Aorta (tissue), 5 donors: ENCODE measurements at places on chromosomes 7 and 10. TPM values are rescaled to one million over a fixed set of nuclear protein-coding genes. Genes with fewer than 3 reads are reported as not detected.

AP1S1 gene
- 21.3 TPM for total RNA-seq

FANK1 gene
- total RNA-seq: 1.3 TPM

HYAL4 gene
- not detected for total RNA-seq

C10orf105 gene
- 0.42 TPM for total RNA-seq

SFXN3 gene
- 113 TPM for total RNA-seq

GRCh38 chr7:50472427-50472826, 22.3 kb upstream of the FIGNL1 start:
- H3K4me1 ChIP-seq: no peaks in the 10 kb centered on the region
- no peak overlapping the region for H3K27ac ChIP-seq
- H3K27me3 ChIP-seq: no peaks in the 10 kb centered on the region
- no peak overlapping the region for H3K4me3 ChIP-seq

GRCh38 chr7:47596502-47597202, 14.7 kb upstream of the TNS3 start:
- H3K27ac ChIP-seq: no peak overlapping the region
- no peaks in the 10 kb centered on the region for H3K4me1 ChIP-seq
- peak; percentile 70 for DNase-seq
- no peaks in the 10 kb centered on the region for H3K27me3 ChIP-seq
- no peaks in the 10 kb centered on the region for H3K36me3 ChIP-seq
- no peak overlapping the region for H3K4me3 ChIP-seq

GRCh38 chr10:72009425-72010081, 45.4 kb downstream of the CHST3 start:
- no peak overlapping the region for H3K4me3 ChIP-seq
- peak overlapping the region; percentile 43 for H3K27ac ChIP-seq
- no peaks in the 10 kb centered on the region for H3K27me3 ChIP-seq
- DNase-seq: peak; percentile 96

DNA sequence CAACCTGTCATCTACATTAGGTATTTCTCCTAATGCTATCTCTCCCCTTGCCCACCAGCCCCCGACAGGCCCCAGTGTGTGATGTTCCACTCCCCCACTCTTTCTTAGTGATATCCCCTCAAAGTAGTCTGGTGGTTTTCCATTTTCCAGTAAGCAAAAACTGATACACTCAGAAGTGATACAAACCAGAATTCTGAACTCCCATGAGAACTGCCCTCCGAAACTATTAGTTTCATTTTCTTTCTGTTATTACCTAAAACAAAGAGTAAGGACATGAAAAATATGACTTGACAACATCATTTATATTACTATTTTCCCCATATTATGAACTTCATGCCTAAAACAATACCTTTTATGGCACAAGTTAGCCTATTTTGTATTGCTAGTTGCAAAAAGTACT, 175.0 kb downstream of the OTUD1 start:
- H3K4me3 ChIP-seq: no peak overlapping the region
- H3K27ac ChIP-seq: no peak overlapping the region
- no peak for DNase-seq
- no peaks in the 10 kb centered on the region for H3K27me3 ChIP-seq

GRCh38 chr10:133457100-133457841, 3.5 kb downstream of the SCART1 start:
- H3K4me1 ChIP-seq: no peaks in the 10 kb centered on the region
- H3K27me3 ChIP-seq: no peaks in the 10 kb centered on the region
- no peak overlapping the region for H3K4me3 ChIP-seq
- no peaks in the 10 kb centered on the region for H3K36me3 ChIP-seq

DNA sequence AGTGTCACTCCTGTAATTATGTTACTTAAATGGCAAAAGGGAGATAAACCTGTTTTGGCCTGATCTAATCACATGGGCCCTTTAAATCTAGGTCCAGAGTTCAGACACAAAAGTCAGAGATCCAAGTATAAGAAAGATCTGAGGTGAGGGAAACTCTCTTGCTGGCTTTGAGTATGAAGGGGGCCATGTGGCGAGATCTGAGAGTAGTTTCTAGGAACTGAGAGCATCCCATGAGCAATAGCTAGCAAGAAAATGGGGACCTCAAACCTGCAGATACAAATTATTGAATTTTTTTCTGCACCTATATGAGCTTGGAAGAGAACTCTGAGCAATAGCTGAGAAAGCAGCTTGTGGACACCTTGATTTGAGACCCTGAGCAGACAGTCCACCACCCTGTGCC, 27.6 kb downstream of the ANKRD7 start:
- H3K36me3 ChIP-seq: no peaks in the 10 kb centered on the region
- DNase-seq: no peak
- H3K27ac ChIP-seq: no peak overlapping the region
- no peaks in the 10 kb centered on the region for H3K27me3 ChIP-seq

GRCh38 chr10:20898866-20899535, 1.9 kb upstream of the NEBL start:
- DNase-seq: no peak
- H3K4me1 ChIP-seq: no peaks in the 10 kb centered on the region
- H3K27me3 ChIP-seq: no peaks in the 10 kb centered on the region

GRCh38 chr7:136601772-136602171, 266.7 kb upstream of the CHRM2 start:
- H3K27me3 ChIP-seq: no peaks in the 10 kb centered on the region
- no peak overlapping the region for H3K4me3 ChIP-seq
- H3K36me3 ChIP-seq: no peaks in the 10 kb centered on the region
- no peak overlapping the region for H3K27ac ChIP-seq

DNA sequence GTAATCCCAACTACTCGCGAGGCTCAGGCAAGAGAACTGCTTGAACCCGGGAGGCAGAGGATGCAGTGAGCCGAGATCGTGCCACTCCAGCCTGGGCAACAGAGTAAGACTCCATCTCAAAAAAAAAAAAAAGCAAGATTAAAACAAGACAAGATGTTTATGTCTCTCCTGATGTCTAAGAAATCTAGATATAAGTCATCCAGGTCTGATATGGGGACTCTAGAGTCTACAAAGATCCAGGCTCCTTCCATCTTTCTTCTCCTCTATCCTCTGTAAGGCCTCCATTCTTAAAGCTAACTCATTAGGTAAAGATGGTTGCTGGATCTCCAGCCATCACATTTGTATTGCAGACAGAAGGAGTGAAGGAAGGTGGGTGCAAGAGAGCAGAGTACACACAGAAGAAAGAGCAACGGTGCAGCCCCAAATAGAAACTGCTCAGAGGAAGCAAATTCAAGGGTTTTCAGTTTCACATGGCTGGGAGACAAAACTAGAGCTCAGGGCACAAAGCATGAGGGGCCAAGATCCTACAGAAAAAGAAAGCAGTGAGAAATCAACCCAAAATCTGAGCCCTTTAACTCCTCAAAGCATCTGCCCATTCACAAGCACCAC, 57.6 kb downstream of the USP6NL start:
- no peaks in the 10 kb centered on the region for H3K4me1 ChIP-seq
- H3K27ac ChIP-seq: no peak overlapping the region
- no peak for DNase-seq
- H3K4me3 ChIP-seq: no peak overlapping the region
- no peaks in the 10 kb centered on the region for H3K27me3 ChIP-seq

- no peak for DNase-seq
- no peaks in the 10 kb centered on the region for H3K27me3 ChIP-seq
- no peaks in the 10 kb centered on the region for H3K36me3 ChIP-seq
Observed at GRCh38 chr7:140310337-140311002, 87.9 kb downstream of the SLC37A3 start.

DNA sequence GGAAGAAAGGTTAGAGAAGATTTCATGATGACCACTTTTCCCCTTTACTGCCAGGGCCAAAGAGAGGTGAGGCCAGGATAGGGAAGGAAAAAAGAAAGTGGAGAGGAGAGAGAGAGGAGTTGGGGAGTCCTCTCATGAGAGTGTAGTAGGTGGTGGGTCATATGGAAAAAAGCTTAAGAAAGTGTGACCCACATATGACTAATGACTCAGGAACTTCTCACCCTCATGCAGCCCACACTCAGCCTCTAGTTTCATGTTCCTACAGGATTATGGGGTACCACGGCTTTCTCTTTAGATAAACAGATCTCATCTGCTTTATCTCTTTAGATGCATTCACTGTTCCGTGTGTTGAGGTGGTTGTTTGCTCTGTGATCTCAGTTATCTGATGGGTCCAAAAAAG, 462.5 kb upstream of the IGFBP3 start:
- no peaks in the 10 kb centered on the region for H3K4me1 ChIP-seq
- no peaks in the 10 kb centered on the region for H3K27me3 ChIP-seq
- H3K27ac ChIP-seq: no peak overlapping the region
- DNase-seq: no peak
- no peaks in the 10 kb centered on the region for H3K36me3 ChIP-seq

GRCh38 chr7:132932296-132933071, 149.4 kb downstream of the CHCHD3 start:
- peaks cover 4% of the 10 kb centered on the region for H3K36me3 ChIP-seq
- H3K4me3 ChIP-seq: no peak overlapping the region
- H3K4me1 ChIP-seq: no peaks in the 10 kb centered on the region
- no peaks in the 10 kb centered on the region for H3K27me3 ChIP-seq
